DMS79 treated with DMSO at 0.1 percent for 48 hours (cell line): ENCODE measurements at places on chromosomes 16 and 17.

- DNase-seq: no peak
Measured at GRCh38 chr17:2394775-2395201, 6.1 kb downstream of the MNT start.

DNA sequence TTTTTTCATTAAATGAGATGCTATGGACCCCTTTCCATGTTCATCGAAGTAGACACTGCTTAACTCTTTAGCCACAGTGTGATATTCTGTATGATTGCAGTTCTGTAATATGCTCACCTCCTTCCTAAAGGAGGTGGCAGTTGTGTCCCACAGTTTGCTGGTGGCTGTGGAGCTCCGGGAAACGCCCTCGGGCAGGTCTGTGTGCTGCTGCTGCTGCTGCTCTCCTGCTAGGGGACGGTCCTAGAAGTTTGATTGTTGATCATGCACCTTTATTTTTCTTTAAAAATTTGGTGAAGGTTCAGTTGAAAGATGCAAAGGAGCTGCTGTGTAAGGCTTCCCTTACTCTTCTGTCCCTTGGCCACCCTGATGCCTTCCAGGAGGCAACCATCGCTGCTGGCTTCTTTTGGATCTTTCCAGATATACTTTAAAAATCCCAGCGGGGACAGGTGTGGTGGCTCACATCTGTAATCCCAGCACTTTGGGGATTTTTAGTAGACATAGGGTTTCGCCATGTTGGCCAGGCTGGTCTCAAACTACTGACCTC lies 8.4 kb upstream of the CLEC18A start:
- no peak for DNase-seq

DNA sequence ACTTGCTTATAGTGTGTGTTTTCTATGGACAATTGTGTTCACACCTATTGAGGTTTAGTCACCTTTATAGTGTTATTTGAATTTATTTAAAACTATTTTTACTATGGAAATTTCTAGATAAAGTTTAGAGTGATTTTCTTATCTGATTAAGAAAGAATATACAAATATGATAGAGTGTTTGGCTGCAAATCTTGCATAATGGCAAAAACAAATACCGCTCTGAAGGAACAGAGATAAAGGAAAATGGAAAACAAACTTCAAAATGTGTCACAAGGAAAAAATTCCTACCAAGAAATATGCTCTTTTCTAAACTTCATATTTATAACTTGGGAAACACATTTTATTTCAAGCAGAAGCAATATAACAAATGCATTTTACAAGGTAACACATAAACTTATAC lies 423.1 kb downstream of the TOX3 start:
- DNase-seq: no peak

DNA sequence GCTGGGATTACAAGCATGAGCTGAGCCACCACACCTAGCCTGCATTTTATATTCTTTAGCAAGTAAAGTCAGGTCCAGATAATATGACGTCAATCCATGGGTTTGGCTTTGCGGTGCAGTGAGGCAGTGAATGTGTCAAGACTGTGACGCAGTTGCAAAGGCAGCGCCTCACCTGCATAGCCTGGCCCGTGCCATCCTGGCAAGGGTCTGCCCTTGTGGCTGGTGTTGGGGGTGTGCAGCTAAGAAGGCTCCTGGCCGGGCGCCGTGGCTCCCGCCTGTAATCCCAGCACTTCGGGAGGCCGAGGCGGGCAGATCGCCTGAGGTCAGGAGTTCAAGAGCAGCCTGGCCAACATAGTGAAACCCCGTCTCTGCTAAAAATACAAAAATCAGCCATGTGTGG lies 7.0 kb downstream of the PDF start:
- no peak for DNase-seq

DNA sequence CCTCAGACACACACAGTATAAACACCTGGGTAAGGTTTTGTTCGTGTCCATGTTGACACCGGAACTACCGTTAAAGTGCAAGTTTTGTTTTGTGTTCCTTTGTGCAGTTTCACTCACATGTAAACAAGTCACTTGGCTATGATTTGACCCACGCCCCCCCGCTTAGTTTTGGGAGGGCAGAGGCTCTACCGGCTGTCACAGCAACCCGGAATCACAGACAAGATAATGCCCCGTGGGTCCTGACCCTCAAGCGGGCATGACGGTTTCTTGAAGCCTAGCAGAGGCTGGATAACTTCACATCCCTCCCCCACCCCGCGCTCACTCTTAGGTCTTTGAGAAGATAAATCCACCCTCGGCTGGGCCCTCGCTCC lies 1.7 kb downstream of the RASD1 start:
- DNase-seq: no peak

- DNase-seq: no peak
Measured at GRCh38 chr16:68776821-68777485, 39.9 kb downstream of the CDH1 start.

DNA sequence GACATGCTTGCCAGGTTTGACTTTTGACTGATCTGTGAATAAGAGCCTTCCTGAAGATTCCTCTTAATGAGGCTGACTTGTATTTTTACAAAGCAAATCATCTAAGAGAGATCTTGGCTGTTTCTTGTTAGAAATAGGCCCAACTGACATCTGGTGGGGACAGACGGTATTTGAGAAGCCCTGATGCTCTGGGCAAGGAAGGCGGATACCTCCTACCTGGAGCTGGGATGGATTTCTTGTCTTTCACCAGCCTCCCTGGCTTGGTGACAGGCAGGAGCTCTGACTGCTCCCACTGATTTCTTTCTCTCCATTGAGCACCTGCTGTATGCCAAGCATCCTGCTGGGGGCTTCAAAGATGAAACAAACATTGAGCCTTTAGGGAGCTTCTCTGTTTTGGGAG lies 40.4 kb downstream of the AKAP1 start:
- DNase-seq: no peak

DNA sequence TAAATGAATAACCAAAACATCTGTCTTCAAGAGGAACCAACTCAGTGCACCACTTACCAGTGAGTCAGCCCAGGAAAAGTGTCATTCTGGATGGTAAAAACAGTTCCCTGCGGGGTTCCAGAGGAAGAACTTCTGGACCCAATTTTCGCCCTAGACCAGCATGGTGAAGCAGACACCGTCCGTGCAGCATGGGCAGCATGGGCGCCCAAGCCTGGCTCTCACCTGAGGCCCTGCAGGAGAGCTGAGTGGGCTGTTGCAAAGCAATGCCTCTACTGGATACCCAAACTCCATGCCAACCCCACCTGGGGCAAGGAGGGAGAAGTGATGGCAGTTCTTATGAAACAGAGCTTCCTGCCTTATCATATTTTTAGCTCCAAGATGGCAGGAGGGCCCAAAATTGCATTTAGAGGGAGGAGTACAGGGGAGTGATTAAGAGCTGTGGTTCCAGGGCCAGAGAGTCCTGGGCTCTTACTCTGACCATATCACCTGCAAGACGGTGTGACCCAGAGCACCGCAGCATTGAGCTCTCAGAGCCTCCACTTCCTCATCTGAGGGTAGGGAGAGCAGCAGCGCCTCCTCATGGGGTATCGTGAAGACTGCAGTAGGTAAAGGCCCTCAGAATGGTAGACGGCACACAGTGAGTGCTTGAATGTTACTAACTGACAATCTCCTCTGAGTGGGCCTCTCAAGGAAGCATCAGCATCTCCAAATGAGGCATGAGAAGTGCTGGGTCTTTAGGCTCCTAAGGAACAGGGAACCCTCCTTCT lies 16.6 kb upstream of the INPP5K start:
- no peak for DNase-seq

GRCh38 chr16:73275024-73275423 lies 227.1 kb upstream of the ZFHX3 start:
- no peak for DNase-seq

DNA sequence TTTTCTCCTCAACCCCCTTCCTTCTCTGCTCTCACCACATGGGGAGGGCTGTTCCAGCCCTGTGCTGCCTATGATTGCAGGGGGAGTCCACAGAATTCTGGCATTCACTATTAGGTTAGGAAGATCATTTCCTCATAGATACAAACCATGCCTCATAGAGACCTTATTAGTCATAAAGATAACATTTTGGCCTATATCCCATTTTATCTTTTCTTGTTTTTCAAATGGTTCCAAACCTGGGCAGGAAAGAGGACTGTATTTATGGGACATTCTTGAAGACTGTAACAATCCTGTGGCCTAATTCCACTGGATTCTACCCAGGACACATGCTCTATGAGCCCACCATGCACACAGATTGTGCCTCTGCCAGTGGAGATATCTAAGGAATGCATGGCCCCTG lies 51.7 kb downstream of the ASIC2 start:
- DNase-seq: no peak

DNA sequence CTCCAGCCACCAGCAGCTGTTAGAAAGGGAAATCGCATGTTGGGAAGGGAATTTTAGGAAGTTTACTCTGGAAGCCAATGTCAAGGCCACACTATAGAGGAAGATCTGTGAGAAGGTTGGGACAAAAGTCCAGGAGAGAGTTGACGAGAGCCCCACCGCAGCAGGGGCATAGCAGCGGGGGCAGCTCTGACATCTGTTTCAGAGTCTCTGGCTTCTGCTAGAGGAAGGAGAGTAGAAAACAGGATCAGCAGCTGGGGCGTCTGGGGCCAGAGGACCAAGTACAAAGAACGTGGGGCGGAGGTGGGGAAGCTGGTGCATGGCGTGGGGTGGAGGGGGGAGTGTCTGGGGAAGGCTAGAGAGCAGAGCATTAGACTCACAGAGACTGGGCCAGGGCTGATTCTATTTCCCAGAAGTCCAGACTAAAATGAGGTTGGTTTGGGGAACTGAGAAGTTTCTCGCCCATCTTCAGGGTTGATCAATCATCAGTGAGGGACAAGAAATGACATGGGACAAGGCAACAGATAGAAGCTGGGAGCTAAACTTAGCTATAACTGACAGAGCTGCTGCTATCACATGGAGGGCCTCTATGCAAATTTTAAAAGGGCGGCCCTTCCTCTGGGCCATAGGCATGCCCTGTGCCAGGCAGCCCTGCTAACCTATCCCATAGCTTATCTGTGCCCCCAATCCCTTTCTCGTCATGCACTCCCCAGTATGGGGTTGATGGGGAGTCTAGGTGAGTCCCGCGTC lies 1.2 kb downstream of the RABEP2 start:
- DNase-seq: no peak

- no peak for DNase-seq
Measured at GRCh38 chr17:63596856-63597586, 3.7 kb upstream of the TACO1 start.

DNA sequence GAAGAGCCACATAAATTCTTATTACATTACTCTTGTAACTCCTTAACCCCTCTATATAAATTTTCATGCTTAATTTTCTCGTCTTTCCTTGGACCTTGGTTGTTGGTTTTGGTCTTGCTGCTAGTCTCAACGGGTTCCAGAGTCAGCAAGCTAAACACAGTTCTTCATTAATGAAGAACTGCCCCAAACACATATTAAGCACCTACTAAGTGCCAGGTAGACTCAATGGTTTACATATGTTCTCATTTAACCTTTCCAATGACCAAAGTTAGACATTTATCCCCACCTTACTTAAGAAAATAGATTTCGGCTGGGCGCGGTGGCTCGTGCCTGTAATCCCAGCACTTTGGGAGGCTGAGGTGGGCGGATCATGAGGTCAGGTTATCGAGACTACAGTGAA lies 15.0 kb downstream of the SIAH1 start:
- no peak for DNase-seq

DNA sequence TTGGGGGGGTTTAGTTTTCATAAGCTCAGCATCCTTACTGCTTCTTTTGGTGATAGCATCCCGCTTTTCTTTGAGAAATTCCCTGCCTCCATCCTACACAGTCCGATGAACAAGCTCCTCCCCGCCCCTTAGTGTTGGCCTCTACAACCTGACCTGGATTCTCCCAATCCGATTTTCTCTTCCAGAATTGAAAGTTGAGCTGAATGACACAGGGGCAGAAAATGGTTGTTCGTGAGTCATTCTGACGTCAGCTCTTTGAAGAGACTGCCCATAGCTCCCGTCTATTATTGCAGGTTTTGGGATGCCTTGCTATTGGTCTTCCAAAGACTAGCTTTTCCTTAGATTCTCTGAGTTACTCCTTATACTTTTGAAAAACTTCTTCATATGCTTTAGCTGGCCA lies 279.7 kb downstream of the SLC39A11 start:
- DNase-seq: no peak

GRCh38 chr17:13750816-13751793 lies 149.4 kb upstream of the HS3ST3A1 start:
- DNase-seq: no peak

DNA sequence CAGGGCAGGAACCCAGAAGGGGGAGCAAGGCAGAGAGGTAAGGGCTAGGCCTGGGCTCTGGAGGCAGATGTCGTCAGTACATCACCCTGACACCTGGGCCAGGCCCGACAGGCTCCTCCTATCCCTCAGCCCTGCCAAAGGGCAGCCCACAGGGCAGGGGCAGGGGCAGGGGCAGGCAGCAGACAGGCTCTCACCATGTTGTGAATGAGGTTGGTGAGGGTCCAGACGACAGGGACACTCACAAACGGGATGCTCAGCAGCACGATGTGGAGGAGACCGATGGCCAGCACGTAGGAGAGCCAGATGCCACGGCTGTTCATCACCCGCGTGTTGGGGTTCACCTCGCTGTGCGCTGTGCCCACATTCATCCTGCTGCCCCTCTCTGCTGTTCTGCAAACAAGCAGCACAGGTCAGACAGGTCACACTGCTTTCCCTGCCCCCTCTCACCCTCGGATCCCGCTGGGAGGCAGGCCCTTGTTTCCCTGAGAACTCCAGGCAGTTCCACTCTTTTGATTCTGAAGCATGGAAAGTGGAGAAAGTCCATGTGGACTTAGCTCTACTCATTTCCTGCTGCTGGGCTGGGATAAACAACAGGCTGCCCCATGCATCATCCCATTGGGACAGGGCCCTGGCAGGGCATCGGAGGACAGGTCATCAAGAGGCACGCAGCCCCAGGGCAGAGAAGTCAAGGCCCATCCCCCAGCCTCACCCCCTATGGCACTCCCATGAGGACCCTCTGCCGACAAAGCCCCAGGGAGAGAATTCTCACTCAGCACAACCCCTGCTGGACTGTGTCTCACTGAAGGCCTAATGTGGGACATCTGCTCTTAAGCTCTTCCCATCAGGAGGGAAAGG lies 3.3 kb downstream of the ORMDL3 start:
- no peak for DNase-seq

DNA sequence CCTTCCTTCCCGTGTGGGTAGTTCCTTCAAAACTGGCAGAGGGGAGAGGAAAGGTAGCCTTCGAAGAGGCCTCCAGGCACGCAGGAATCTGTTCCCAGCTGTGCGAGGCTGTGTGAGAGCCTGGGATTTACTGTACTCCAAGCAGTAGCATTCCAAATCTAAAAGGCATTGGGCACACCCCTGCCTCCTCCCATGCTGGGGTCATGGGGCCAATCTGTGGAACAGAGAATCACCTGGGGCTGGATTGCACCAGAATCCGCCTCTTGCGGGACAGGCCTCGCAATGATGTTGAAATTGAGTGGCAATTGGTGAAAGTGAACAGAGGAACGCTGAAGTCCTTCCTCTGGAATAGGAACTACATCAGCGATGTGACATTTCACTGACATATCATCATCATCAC lies 72.5 kb upstream of the IRX3 start:
- DNase-seq: no peak

GRCh38 chr16:10738231-10739077 lies 5.2 kb upstream of the NUBP1 start:
- no peak for DNase-seq
